ENCODE measurements at places on chromosomes 2 and 18. TPM values are rescaled to one million over a fixed set of nuclear protein-coding genes. Genes with fewer than 3 reads are reported as not detected.

DNA sequence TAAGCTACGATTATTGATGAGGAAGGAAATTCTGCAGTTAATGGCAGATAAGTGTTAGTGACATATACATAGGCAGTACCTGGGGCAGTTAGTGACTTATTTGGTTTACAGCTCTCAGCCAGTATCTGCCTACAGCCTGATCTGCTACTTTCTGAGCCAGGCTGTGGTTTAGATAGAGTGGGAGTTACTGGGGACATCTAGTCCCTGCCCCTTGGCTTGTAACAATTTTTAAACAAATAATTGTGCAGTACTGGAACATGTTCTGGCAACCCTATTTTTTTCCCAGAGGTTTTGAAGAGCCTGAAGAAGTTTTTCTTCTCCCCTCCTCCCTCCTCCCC lies 2.3 kb downstream of the KIF5C start:
- DNase-seq: no peak
- H3K27me3 ChIP-seq: peaks cover 27% of the 10 kb centered on the region
- H3K4me1 ChIP-seq: no peaks in the 10 kb centered on the region
- no peak overlapping the region for H3K27ac ChIP-seq
- no peaks in the 10 kb centered on the region for H3K36me3 ChIP-seq

DNA sequence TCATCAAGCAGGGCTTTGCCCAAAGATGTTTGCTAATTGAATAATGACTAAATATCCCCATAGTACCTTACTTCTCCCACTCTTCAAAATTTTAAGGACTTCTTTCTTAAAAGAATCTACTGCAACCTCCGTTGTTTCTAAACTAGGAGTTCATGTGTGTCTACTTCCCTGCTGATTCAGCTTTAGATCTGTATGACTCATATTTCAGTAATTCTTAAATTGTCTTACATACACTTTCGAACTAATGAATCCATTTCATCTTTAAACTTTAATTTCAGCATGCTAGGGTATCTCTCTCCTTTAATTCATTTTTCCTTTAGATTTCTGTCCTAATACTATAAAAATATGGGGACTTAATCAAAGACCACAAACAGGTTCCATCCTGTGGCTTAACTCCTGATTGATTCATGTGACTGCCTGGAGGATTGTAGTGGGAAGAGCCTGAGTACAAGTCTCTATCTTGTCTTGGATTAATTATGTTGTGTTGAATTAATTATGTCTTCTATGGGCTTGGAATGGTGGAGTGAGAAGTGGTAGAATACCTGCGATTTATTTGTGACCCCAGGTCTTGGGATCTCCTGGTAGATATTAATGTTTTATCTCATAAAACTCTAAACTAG lies 24.9 kb upstream of the COL5A2 start:
- H3K27ac ChIP-seq: peak overlapping the region; percentile 28
- no peaks in the 10 kb centered on the region for H3K36me3 ChIP-seq
- peaks cover 22% of the 10 kb centered on the region for H3K4me1 ChIP-seq
- no peak overlapping the region for H3K4me3 ChIP-seq
- peak; percentile 43 for DNase-seq

GRCh38 chr2:207155516-207156444 lies 10.0 kb downstream of the KLF7 start:
- no peak for DNase-seq
- H3K4me1 ChIP-seq: peaks cover 97% of the 10 kb centered on the region
- H3K36me3 ChIP-seq: no peaks in the 10 kb centered on the region
- H3K4me3 ChIP-seq: no peak overlapping the region

Gene GPR155
- 1.7 TPM for total RNA-seq

- H3K4me3 ChIP-seq: peak overlapping the region; percentile 98
- H3K36me3 ChIP-seq: no peaks in the 10 kb centered on the region
- H3K4me1 ChIP-seq: peaks cover 42% of the 10 kb centered on the region
- H3K27me3 ChIP-seq: no peaks in the 10 kb centered on the region
- DNase-seq: peak; percentile 15
- H3K27ac ChIP-seq: peak overlapping the region; percentile 82
Measured at GRCh38 chr2:68251855-68252399, 405 bp downstream of the PPP3R1 start.

DNA sequence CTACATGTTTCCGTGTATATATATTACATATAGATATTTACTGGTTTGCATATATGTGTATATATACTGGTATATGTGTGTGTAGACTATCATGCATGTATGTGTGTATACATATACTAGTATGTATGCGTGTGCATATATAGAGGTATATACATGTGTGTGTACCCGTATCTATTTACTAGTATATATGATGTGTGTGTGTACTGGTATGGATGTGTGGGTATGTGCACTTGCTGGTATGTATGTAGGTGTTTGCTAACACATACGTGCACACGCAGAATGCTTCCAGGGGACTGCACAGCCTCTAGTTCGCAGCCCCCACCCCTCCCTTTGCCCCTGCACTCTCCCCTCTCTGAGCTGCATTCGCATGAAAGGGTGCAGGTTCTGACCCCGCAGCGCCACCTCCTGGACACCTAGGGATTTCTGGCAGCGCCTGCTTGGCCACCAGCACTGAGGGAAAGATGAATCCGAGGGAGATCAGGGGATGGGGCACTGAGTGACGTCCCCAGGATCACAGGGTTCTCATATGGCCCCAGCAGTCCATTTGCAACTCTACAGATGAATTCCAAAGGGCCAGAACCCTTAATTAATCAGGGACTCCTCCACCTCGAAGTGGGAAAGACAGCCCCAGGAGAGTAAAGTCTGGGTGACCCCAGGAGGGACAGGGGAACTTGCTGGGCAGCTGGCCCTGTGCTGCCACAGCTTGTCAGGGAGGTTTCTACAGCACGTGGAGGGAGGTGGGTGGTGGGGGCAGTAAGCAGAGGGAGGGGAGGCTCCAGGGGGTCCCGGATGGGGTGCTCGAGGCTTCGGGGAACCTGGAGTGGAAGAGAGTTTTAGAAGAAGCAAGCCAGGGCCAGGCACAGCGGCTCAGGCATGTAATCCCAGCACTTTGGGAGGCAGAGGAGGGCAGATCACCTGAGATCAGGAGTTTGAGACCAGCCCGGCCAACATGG lies 66.8 kb upstream of the ASAP2 start:
- no peaks in the 10 kb centered on the region for H3K27me3 ChIP-seq
- H3K27ac ChIP-seq: no peak overlapping the region
- H3K4me1 ChIP-seq: peaks cover 5% of the 10 kb centered on the region
- DNase-seq: peak; percentile 67

Gene REG3A
- not detected for total RNA-seq

GRCh38 chr2:39981883-39982311 lies 202.8 kb upstream of the THUMPD2 start:
- H3K27ac ChIP-seq: no peak overlapping the region
- no peaks in the 10 kb centered on the region for H3K4me1 ChIP-seq
- H3K4me3 ChIP-seq: no peak overlapping the region
- H3K27me3 ChIP-seq: no peaks in the 10 kb centered on the region
- no peaks in the 10 kb centered on the region for H3K36me3 ChIP-seq

Gene IL36B
- not detected for total RNA-seq

- no peaks in the 10 kb centered on the region for H3K36me3 ChIP-seq
- H3K27ac ChIP-seq: no peak overlapping the region
- no peak for DNase-seq
- H3K4me1 ChIP-seq: no peaks in the 10 kb centered on the region
- no peaks in the 10 kb centered on the region for H3K27me3 ChIP-seq
Measured at GRCh38 chr18:56358608-56359280, 279.6 kb downstream of the TXNL1 start.

DNA sequence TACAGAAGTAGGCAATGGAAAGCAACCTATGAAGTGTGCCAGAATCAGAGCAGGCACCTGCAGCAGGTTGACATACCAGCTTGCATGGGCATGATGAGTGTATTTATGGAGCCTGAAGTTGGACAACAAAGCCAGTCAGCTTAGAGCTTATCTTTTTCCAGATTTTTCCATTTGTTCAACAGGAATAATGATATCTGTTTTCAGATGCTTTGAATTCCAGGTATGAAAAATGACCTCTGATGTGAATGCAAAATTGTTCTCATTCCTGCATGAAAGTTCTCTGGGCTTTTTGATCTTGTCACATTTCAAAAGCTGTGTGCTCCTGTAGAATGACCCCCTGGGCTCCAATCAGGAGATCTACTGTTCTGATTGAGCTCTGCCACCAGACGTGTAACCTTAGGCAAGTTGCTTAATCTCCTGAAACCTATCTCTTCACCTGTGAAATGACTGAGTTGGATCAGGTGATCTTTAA lies 38.2 kb upstream of the VIT start:
- peaks cover 24% of the 10 kb centered on the region for H3K4me1 ChIP-seq
- no peak overlapping the region for H3K4me3 ChIP-seq
- no peaks in the 10 kb centered on the region for H3K27me3 ChIP-seq
- no peak overlapping the region for H3K27ac ChIP-seq
- no peak for DNase-seq
- no peaks in the 10 kb centered on the region for H3K36me3 ChIP-seq

Gene FLACC1
- total RNA-seq: 1.4 TPM

Gene RUFY4
- total RNA-seq: not detected

Gene ADGRF3
- 0.18 TPM for total RNA-seq

Gene EMX1
- not detected for total RNA-seq

Gene INSIG2
- total RNA-seq: 19.7 TPM

DNA sequence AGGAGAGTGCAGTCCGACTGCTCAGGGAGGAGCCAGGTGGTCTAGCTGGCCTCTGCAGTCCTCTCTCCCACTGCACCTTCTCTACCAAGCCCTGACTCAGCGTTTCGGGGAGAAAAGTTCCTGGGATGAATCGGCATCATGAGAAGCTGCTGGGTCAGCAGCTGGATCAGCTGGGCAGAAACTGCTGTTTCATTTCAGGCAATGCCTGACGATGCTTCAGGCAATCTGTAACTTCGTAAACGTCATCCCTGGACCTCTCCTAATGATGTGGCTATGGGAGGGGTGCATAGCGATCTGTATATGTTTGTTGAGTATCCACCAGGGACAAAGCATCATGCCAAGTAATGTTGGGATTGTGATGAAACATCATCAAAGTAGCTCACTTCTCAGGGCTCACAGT lies 20.7 kb downstream of the LIPG start:
- no peak for DNase-seq
- H3K27me3 ChIP-seq: no peaks in the 10 kb centered on the region
- H3K27ac ChIP-seq: no peak overlapping the region
- no peaks in the 10 kb centered on the region for H3K4me1 ChIP-seq

GRCh38 chr18:1914489-1914888 lies 656.8 kb downstream of the METTL4 start:
- no peak overlapping the region for H3K4me3 ChIP-seq
- H3K27ac ChIP-seq: no peak overlapping the region
- no peak for DNase-seq
- no peaks in the 10 kb centered on the region for H3K4me1 ChIP-seq

Gene IL18R1
- total RNA-seq: 4.0 TPM

DNA sequence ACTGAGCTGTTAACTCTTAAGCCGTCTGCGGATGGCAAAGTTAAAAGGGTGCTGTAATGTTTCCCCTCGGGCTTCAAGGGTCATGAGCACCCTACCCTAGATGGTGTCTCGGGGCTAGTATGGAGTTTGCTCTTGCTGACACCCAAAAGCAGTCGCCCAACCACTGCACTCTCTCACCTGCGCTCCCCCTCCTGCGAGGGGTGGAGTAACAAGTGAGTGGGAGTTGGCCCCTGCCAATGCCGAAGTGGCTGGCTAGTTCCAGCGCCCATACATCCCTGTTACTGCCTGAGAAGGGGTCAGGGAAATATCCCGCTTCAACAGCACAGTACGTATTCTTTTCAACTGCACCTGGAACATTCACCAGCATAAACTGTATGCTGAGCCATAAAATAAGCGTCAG lies 47.5 kb downstream of the FAM117B start:
- no peak for DNase-seq
- H3K4me1 ChIP-seq: no peaks in the 10 kb centered on the region
- H3K27me3 ChIP-seq: no peaks in the 10 kb centered on the region
- no peaks in the 10 kb centered on the region for H3K36me3 ChIP-seq

GRCh38 chr2:207156451-207157161 lies 9.1 kb downstream of the KLF7 start:
- no peak for DNase-seq
- H3K27me3 ChIP-seq: no peaks in the 10 kb centered on the region
- no peak overlapping the region for H3K4me3 ChIP-seq

- H3K4me1 ChIP-seq: no peaks in the 10 kb centered on the region
- no peak within 1 kb of the TSS for H3K4me3 ChIP-seq
- no peaks in the 10 kb centered on the region for H3K36me3 ChIP-seq
- DNase-seq: no peak
- H3K27me3 ChIP-seq: peaks cover 9% of the 10 kb centered on the region
- H3K27ac ChIP-seq: no peak within 1 kb of the TSS
Measured at GRCh38 chr18:63775166-63775730, at the start of gene SERPINB7. TSS of gene SERPINB7 (plus strand) at chr18:63775418. CDS start at chr18:63782373, 6,955 bp downstream.

GRCh38 chr2:54523324-54523959 lies 67.3 kb downstream of the SPTBN1 start:
- no peak for DNase-seq
- peaks cover 10% of the 10 kb centered on the region for H3K4me1 ChIP-seq
- H3K4me3 ChIP-seq: no peak overlapping the region

Gene MAPK4
- total RNA-seq: not detected

GRCh38 chr18:58671632-58672564 lies 633 bp downstream of the MALT1 start:
- H3K4me1 ChIP-seq: peaks cover 25% of the 10 kb centered on the region
- peak overlapping the region; percentile 36 for H3K27ac ChIP-seq
- peak overlapping the region; percentile 72 for H3K4me3 ChIP-seq
- no peaks in the 10 kb centered on the region for H3K36me3 ChIP-seq
- DNase-seq: peak; percentile 21

Gene PARD6G
- total RNA-seq: 1.8 TPM

DNA sequence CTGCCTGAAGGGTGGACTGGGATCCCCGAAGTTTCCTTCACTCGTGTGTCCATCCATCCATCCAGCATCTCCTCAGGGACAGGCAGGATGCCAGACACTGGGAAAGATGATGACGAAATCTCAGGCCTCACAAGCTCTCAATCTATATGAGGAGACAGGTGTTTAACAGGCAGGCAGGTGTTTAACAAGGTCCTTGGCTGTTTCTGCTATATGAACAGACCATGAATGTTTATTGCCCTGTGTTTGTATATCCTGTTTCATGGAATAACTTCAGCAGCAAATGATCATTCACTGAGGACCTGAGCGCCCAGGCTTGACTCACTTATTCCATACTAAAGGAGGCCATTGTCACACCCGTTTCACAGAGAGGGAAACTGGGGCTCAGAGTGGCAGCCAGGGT lies 685.8 kb upstream of the HS6ST1 start:
- no peaks in the 10 kb centered on the region for H3K4me1 ChIP-seq
- H3K27ac ChIP-seq: no peak overlapping the region
- H3K4me3 ChIP-seq: no peak overlapping the region
- H3K27me3 ChIP-seq: no peaks in the 10 kb centered on the region

GRCh38 chr2:178309541-178309940 lies 115.2 kb downstream of the OSBPL6 start:
- H3K36me3 ChIP-seq: no peaks in the 10 kb centered on the region
- H3K27me3 ChIP-seq: no peaks in the 10 kb centered on the region
- DNase-seq: peak; percentile 14
- H3K4me1 ChIP-seq: no peaks in the 10 kb centered on the region
- no peak overlapping the region for H3K27ac ChIP-seq

All from endothelial cell of umbilical vein (primary cell).